ENCODE measurements at places on chromosomes 2 and 18. TPM values are rescaled to one million over a fixed set of nuclear protein-coding genes. Genes with fewer than 3 reads are reported as not detected.

GRCh38 chr2:108607706-108608301, 73.5 kb downstream of the LIMS1 start:
- no peak for DNase-seq

DNA sequence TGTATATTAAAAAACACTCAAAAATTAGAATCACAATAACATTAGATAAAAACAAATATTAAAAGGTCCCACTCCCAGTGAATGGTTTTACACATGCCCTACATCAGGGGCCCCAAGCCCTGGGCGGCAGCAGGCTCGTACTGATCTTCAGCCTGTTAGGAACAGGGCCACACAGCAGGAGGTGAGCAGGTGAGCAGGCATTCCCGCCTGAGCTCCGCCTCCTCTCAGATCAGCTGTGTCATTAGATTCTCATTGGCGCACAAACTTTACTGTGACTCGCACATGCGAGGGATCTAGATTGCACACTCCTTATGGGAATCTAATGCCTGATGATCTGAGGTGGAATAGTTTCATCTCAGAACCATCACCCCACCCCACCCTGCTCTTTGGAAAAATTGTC, 74.2 kb downstream of the MBD2 start:
- DNase-seq = no peak

GRCh38 chr18:70398076-70398475, 109.2 kb downstream of the SOCS6 start:
- DNase-seq = no peak

DNA sequence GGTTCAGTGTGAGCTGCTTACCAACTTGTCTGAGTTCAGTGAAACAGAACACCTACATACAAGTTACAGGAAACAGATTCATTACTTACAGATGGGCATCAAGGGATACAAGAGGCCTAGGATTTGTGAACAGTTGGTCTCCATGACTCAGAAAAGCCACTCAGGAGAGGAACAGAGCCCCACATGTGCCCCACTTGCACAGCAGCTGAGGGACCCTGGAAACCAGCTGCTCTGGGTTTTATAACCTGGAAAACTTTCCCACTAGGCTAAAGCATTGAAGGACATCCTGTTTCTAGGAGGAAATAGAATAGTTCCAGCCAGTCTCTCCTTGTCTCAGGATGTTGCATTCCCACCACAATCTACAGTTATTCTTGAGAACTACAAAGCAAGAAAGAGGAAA, 530.0 kb downstream of the ZNF804A start:
- no peak for DNase-seq

- no peak for DNase-seq
These were observed 128.6 kb downstream of the SPOPL start for GRCh38 chr2:138630164-138630563.

DNA sequence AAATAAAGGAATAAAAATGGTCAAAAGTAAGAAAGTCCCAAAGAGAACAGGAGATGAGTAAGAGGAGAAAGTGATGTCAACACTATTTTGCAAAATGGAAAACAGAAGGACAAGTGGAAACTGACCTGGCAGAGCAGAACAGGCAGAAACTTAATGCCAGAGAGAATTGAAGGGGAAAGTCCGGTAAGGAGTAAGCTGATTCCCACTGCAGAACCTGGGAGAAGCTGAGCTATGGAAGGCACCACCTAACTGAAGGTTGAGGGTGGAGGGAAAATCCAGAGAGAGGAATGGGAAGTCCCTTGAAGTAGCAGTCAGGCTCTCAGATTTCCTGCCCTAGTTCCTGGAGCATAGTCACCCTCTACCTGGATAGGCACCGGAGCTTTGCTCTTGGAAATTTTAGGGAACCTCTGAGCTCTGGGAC, 59.8 kb downstream of the MOGAT1 start:
- no peak for DNase-seq

- DNase-seq = no peak
These were observed 7.3 kb downstream of the NEMP2 start for GRCh38 chr2:190527214-190527613.

DNA sequence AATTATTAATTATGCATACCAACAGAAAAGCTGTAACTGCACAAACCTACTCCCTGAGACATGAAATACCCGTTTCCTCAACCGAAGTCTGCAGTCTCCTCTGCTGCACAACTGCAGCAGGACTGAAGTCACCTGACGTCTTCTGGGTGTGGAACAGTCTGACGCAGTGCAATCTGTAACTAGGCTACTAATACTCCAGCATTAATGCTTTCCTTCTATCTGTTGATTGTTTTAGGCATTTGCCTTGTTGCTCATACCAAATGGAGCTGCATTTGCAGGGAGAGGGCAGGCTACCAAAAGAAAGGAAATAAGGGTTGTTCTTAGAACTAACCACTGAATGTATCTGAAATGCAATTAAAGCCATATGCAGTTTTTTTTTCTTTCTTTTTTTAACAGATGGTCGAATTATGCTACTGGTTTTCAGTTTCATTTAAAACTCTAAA, 40.1 kb downstream of the RTN4 start:
- peak; percentile 57 for DNase-seq

Gene DES
- not detected for total RNA-seq

Gene EN1
- total RNA-seq = not detected

Gene MDH1B
- total RNA-seq = 0.60 TPM

DNA sequence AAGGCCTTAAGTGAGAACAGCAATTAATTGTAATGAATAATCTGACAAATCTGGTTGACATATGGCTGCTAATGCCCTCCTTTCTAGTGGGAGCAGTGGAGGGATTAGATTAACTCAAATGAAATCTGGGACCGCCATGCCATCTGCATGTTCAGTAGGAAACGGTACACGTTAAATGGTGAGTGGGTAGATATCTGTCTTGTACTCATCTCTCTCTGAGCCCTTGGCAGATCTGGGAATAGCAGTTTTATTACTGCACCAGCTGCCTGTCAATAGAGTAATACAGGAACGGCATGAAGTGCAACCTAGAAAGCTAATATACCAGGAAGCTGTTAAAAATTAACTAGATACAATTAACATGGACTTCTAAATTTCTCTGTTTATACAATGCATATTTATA, 258.8 kb downstream of the GPD2 start:
- no peak for DNase-seq

Measured in naive thymus-derived CD8-positive, alpha-beta T cell (primary cell).